WTC11 (cell line): ENCODE measurements at places on chromosomes 3 and 15.

DNA sequence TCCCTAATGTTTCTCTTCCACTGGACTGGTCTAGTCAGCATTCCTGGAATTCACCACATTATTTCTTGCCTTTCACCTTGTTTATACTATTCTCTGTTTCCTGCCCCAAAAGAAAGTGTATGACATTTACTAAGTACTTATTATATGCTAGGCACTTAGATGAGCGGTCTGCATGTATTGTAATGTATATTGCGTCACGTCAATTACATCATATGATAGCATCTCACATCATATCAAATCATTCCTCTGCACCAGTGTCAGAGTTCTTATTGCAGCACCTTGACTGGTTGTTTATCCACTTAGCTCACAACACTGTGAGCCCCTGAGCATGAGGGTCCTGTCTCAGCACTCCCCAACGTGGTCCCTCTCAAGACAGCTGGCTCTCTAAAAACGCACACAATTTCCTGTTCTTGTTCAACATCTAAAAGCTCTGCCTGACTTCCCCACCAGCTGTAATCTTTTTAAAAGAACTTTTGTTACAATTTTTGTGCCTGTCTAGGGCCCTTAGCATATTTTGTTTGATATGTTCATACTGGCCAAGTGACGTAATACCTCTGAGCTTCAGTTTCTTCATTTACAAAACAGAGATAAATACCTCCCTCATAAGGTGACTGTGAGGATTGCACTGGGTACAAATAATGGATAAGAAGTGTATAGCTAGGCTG is 58.8 kb downstream of the ARHGAP31 start:
- no peak for DNase-seq

GRCh38 chr15:101103598-101103997 is 148.2 kb downstream of the CHSY1 start:
- no peak for DNase-seq

DNA sequence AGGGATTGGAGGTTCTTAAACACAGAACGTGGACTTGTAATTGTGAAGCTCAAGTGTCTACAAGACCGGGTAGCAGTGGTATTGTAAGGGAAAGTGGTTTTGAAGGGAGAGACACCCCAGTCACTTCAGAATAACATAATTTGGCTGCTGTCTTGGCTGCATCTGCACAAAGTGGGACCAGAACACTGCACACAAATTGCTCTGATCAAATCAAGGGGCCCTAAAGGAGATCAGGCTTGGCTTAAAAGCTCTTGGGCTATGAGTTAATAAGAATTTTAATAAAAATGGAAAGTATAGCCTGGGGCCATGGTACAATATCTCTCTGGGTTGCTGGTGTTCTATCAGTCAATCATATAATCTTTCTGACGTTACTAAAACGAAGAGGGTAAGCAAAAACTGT is 356.1 kb upstream of the ICE2 start:
- no peak for DNase-seq

GRCh38 chr15:83115410-83115809 is 8.0 kb downstream of the TM6SF1 start:
- no peak for DNase-seq

- DNase-seq = no peak
These were observed 98.0 kb downstream of the OXSM start for GRCh38 chr3:25887907-25888306.

DNA sequence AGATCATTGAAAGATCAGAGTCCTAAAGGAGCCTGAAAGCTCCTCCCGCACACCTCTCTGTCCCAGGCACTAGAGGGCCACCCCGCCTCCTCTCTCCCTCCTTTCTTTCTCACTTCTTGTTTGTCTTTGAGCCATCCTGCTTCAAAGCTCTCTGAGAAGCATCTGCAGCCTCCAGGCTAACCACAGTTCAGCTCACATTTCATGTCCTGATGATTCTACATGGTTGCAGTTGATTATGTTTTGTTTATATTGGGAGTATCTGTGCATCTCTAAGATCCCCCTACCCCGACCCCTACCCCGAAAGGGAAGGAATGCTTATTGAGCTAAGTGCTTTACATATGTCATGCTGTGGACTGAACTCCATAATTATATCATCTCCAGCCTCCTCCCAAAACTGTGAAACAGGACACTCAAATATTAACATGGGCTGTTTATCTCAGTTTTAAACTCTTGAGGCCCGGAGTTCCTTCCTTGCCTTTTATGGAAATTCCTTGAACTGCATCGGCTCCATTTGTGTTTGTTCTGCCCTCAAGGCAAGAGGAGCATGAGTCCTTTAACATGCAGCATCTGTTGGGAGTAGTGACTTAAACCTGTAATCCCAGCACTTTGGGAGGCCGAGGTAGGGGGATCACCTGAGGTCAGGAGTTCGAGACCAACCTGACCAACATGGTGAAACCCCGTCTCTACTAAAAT is 30.9 kb downstream of the MGLL start:
- DNase-seq = peak; percentile 49

GRCh38 chr15:96108405-96108804 is 222.1 kb upstream of the NR2F2 start:
- no peak for DNase-seq

DNA sequence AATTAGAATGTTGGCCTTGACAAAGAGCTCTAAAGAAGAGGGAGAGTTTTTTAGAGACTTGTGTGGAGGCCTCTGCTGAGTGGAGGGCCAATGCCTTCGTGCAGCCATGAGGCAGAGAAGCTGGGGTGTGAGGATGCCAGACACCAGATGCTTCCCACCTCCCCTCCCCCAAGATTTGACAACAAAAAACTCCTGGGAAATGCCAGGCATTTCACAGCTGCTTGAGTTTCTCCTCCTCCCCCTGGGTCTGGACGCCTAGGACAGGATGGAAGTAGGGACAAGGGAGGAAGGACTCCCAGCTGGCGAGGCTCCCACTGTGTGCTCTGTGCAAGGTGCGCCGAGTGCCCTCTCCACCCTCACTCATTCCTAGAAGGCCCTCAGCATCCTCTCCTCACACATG is 20.1 kb downstream of the TGM4 start:
- no peak for DNase-seq

GRCh38 chr3:134428401-134428800 is 54.2 kb upstream of the AMOTL2 start:
- no peak for DNase-seq

DNA sequence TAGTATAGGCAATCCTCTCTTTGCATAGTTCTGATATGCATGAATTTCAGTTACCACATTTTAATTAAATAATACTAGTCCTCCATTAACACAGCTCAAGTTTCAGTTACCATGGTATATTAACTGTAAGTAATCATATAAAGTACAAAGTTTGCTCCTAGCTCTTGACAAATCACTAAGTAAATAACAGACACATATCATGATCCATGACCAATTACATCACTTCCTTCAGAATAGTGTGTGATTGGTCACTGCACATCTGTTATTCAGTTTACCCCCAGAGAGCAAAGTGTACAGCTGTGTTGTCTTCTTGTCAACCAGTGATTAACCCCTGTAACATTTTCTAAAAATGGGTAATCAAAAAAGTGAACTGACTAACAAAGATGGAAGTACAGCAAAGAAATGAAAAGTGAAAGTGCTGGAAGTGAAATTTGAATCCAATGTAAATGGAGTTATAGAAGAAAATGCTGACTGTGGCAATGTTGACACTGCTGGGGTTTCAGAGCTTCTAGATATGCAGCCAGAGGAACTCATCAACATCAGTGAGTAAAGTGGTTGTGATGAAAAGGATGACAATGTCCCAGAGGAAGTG is 30.2 kb upstream of the LEKR1 start:
- DNase-seq = no peak
